NCI-H146 (cell line): ENCODE measurements at places on chromosomes 16 and 17.

GRCh38 chr17:15291674-15292361 is 26.7 kb upstream of the PMP22 start:
- no peak for DNase-seq

- peak; percentile 87 for DNase-seq
Measured at GRCh38 chr16:70523076-70523742, at the start of gene COG4. Gene COG4, minus strand, starts transcription at chr16:70523554. Its CDS starts 11 bp downstream, at chr16:70523543.

DNA sequence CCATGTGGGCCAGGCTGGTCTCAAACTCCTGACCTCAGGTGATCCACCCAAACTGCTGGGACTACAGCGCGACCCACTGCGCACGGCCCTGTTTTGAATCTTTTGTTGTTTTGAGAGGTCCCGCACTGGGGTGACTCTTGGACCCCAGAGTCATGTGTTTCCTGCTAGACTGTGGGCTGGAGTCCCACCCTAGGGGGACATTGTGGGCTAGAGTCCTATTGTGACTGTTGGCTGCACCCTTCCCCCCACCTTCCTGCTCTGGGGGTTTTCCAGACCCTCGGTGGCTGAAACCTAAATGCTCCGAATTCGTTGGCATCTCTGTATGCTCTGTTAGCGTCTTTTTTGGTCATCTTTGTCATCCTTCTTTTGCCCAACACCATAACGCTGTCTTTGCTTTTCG is 16.0 kb downstream of the NUPR1 start:
- no peak for DNase-seq

GRCh38 chr16:86854058-86854621 is 275.8 kb downstream of the FOXL1 start:
- DNase-seq, result no peak

GRCh38 chr17:67696347-67696746 is 21.4 kb upstream of the NOL11 start:
- DNase-seq, result no peak

GRCh38 chr16:67430977-67431774 is at the start of gene HSD11B2:
Gene HSD11B2, plus strand, starts transcription at chr16:67431121. Its CDS starts 128 bp downstream, at chr16:67431249.
- DNase-seq, result peak; percentile 81

GRCh38 chr16:87441886-87442580 is 49.9 kb downstream of the MAP1LC3B start:
- no peak for DNase-seq

- no peak for DNase-seq
Measured at GRCh38 chr17:49899191-49899485, 51.3 kb upstream of the TAC4 start.

- DNase-seq, result no peak
Measured at GRCh38 chr16:693766-694165, 3.6 kb upstream of the WDR24 start.

DNA sequence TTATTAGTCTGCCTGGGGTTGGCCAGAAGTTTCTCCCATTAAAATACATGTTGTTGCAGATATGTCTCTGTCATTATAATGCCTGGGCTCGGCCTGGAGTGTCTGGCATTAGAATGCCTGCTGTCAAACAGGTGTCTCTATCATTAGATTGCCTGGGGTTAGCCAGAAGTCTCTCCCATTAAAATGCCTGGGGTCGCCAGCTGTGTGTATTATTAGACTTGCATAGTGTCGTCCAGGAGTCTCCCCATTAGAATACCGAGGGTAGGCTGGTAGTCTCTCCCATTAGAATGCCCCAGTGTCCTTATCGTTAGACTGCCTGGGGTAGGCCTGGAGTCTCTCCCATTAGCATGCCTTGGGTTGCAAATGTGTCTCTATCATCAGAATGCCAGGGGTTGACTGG is 2270.8 kb downstream of the TP53TG3F start:
- no peak for DNase-seq

GRCh38 chr17:35903451-35903850 is 23.3 kb upstream of the CCL5 start:
- no peak for DNase-seq

DNA sequence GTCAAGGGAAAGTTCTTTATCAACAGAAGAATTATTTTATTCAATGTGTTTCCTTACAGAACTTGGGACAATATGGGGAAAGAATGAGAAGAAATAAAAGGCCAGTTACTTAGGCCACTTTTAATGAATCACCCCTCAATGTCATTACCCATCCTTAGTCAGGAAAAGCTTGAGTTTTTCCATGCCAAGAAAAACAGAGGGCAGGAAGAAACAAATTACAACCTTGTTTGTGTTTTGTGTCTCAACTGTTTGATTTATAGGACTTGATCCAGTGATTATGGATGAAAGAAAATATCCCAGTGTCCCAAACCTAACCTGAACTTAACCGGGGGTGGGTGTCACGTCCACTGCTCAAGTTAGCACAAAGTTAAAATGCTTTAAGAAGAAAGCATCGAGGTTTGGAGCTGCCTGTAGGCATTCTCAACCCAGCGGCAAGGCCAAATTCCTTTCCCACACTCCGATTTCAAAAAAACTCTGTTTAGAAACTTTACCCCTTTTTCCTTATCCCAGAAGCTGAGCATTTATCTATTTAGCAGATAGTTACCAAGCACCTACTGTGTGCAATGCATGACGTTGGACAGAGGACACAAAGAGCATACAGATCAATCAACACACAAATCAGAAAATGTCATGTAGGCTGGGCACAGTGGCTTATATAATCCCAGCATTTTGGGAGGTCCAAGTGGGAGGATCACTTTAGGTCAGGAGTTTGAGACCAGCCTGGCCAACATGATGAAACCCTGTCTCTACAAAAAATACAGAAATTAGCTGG is 14.0 kb upstream of the CYB5B start:
- DNase-seq, result no peak

DNA sequence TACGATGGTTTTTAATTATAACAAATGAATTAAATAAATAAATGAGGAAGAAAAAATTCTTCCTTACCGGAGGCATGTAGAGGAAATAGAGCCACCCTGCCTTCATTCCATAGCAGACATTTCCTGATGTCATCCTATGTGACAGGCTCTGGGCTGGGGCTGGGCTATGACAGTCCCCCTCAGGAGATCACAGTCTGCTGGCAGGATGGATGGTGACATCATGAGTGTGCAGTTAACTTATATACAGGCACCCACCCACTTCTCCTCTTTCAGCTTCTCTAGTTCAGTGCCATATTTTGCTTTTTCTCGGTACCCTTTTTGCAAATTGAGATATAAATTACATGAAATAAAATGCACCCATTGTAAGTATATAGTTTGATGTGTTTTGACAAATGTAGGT is 6.4 kb upstream of the CMTM3 start:
- no peak for DNase-seq

DNA sequence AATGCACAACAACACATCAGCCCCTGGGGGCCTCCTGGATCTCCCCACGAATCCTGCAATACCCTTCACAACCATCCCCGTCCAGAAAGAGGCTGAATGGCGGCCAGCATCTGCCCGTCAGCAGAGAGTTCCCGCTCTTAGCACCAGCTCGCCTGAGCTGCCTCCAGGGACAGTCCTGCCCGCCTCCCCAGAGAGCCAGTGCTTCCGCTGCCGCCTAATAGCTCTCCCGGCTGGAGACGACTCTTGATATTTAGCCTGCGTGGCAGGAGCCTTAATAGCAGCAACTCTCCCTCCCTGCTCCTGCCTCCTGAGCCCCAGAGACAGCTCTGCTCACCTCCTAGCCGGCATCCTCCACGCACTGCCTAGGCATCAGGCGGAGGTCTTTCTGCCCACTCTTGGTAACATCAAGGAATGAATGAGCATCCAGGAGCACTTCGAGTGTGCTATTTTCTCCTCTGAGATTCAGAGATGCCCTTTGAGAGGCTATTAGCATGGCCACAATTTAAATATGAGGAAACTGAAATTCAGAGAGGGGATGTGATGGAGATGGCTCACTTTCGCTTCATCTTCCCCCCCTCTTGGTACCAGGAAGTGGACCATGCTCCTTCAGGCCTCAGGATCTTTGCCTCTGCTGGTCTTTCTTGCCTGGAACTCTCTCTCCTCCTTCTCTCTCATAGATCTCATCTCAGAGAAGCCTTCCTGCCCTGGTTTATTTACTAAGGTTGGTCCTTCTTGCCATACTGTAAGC is 67.9 kb downstream of the RAI1 start:
- DNase-seq, result peak; percentile 69

DNA sequence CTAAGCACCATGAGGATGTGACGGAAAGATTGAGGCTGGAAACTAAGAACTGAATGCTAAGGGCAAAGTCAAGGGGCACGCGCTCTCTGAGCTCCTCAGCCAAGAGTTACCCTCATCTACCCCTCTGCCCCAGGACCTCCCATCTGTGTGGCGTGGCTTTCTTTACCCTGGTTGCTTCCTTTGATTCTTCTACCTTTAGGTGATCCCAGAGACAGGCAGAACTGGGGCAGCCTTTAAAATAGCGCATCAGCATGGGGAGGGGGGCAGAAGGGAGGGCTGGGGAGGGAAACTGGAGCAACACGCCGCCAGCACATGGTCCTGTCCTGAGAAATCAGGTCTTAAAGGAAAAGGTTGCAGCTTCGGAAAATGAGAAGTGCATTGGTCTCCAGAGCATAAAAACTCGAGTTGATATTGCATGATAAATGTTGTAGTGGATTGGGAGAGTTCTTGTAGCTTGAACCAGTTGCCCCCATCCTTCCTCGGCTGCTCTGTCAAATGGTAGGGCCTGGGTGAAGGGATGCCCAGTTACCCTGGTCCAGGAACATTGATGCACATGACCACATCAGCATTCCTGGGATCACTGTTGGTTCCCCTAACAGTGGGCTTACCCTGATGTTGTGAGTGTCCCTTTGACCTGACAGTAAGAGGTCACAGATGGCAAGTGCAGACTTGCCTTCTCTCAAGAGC is 29.7 kb downstream of the LDHD start:
- no peak for DNase-seq

GRCh38 chr16:2686912-2687507 is 4.7 kb downstream of the KCTD5 start:
- DNase-seq, result no peak

- DNase-seq, result no peak
Measured at GRCh38 chr17:45790296-45790922, 6.3 kb downstream of the CRHR1 start.

DNA sequence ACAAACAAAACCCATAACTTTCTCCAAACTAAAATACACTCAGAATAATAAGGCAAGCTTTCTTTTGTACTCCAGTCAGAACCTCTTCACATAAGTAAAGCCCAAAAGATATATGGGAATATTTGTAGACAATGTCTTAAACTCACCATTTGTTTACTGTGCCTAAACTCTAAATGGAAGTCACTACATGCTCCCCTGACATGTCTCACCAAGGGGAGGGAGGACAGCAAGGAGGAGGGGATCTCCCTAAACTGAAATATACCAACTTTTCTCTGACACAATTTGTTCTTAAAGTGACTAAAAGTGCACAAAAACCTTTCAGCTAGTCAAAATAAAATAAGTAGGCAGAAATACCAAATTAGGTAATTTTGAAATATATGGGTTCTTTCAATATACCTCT is 38.5 kb downstream of the GRB7 start:
- DNase-seq, result no peak

DNA sequence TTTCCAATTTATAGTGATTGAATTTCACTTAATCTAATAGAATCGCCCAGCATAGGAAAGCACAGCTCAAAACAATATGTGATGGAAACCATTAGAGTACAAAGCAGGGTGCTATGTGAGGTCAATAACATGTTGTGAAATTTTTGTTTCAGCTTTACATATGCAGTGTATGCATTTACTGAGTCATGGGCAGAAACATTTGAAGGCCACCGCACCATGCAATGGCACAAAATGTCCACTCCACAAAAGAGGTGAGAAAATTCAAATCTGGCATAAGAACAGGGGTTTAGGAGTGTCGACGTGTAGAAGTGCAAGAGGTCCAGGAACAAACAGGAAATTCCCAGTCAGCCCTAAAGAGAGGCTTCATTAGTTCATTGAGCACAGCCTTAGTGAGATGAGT is 131.2 kb downstream of the ANKFN1 start:
- DNase-seq, result no peak

GRCh38 chr17:60361889-60362288 is 30.0 kb downstream of the USP32 start:
- DNase-seq, result no peak

DNA sequence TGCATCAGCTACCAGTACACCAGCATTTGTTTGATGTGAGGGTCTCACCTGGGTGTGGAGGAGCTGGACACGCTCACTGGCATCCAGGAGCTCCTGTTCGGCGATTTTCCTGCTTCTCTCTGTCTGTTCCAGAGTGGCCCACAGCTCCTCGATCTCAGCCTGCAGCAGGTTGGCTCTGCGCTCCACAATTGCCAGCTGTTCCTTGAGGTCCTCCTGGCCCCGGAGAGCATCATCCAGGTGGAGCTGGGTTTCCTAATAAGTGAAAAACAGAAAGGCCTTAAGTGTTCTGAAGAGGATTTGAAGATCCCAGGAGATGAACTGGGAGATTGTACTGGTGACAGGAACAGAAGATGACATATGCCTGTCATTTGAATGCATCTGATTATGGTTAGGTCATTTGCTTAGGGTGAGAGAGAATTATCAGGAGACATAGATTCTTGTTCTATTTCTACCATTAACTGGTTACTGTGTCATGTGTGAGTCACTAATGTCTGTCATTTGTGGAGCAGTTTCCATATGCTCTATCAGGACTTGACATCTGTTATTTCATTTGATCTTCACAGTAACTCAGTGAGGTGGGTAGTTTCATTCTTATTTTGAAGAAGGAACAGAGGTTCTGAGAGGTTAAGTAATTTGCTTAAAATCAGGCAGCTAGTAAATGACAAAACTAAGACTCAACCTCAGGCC is 21.5 kb upstream of the MYH13 start:
- no peak for DNase-seq

DNA sequence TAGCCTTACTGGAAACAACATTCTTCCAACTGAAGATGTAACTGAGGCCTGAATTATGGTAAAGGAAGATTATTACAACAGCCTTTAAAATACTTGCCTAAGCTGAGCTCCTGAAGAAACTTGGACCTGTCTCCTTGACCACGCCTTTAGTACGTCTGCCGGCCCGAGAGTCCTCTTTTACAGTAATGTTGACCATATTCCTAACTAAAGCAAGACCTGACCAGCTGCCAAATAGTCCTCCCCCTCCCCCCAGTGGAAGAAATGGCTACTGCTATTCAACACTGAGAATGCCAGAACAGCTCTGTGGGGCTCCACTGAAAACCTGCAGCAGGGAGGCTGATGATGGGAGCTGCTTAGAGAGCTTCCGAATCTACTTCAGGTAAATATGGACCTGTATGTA is 12.6 kb upstream of the FOXJ1 start:
- DNase-seq, result no peak

DNA sequence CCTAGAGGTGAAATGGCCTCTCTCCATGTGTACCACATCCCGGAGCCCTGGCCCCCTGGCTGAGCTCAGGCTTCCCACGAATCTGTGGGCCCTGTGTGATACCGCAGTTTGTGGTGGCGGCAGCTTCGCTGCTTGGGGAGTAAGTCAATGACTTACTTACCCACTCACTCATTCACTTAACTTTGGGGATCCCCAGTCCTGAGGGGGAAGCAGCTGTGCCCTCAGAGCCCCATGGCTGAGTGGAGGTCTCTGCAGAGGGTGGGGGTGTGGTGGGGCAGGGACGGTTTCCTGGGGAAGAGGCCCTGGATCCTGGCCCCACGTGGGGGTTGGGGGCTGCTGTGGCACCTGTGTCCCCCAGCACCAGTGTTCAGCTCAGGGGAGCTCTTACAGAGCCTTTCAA is 13.2 kb downstream of the KCNJ12 start:
- DNase-seq, result no peak
